Activated CD4-positive, CD25-positive, alpha-beta regulatory T cell treated with anti-CD3 and anti-CD28 coated beads, Interleukin-2, amount 50 U/mL, for 16 hours (primary cell): ENCODE measurements at places on chromosomes 16 and 17.

- DNase-seq = no peak
Observed at GRCh38 chr17:302300-302698, 50.3 kb downstream of the RPH3AL start.

DNA sequence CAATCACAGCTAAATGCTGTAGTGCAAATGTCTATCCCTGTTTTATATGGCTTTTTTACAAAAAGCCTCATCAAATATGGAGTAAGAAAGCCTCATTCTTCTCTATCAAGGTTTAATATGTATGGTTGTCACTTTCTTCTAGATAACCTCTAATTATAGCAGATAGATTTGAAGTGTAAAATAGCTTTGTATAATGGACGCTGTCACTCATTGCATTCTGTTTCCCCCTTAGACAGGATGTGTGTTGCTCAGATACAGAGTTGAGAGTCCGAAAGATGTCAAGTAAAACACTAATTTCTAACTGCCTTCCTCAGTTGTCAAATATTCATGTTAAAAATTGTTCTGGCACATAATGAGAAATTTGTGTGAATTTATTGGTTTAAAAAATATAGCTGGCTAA lies 88.0 kb downstream of the NLK start:
- DNase-seq = no peak

DNA sequence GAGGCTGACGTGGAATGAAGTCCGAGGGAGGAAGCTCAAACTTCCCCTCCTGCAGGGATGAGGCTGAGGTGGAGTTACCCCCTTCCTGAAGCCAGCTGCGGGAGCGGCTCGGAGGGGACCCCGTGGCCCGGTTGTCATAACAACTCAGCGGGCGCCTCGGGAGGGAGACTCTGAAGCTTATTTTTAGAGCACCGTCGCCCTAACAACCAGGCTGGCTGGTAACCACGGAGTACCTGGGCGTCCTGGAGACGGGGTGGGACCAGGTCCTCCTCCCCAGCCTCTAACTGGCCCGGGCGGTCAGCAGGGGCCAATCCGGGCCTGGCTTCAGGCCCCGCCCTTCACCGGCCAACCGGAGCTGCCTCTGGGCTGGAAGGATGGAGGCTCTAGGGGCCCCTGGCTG lies 27.7 kb downstream of the NECAB2 start:
- no peak for DNase-seq

GRCh38 chr16:35562471-35562870 lies 2103.1 kb downstream of the TP53TG3F start:
- DNase-seq = no peak

- no peak for DNase-seq
Observed at GRCh38 chr16:88498576-88499208, 45.6 kb downstream of the ZFPM1 start.

DNA sequence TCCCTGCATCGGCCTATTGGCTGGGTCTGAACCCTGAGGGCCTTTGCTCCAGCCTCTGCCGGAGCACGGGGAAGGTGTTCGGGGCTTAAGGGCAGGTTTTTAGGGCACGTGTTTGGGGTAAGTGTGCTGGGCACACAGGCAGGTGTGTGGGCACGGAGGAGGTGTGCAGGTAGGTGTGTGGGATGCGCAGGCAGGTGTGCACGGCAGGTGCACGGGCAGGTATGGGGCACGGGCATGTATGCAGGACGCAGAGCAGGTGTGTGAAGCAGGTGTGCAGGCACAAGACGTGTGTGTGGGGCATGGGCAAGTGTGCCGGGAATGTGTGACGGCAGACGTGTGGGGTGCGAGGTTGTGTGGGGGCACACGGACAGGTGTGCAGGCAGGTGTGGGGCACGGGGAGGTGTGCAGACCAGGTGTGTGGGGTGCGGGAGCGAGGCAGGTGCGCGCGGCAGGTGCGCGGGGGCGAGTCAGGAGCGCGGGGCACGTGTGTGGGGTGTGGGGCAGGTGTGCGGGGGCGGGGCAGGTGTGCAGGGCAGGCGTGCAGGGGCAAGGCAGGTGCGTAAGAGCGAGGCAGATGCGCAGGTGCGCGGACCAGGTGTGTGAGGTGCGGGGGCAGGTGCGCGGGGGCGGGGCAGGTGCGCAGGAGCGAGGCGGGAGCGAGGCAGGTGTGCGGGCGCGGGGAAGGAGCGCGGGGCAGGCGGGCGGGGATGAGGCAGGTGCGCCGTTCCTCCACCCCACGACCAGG lies 28.6 kb upstream of the METRNL start:
- no peak for DNase-seq

DNA sequence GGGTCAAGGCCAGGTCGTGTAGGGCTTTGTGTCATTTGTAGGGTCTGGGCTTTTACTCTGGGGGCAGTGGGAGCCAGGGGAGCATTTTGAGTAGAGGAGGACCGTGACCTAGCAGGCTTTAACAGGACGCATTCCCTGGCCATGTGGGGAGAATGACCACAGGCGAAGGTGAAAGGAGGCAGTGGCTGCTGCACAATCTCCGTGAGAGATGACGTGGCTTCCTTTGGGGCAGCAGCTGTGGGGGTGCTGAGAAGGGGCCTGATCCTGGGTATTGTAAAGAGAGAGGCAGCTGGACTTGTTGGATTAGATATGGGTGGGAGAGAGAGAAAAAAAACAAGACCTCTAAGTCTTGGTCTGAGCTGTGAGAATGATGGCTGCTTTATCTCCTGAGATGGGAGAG lies 46.0 kb downstream of the KATNIP start:
- no peak for DNase-seq

GRCh38 chr17:64938925-64939474 lies 19.7 kb upstream of the LRRC37A3 start:
- DNase-seq = no peak

DNA sequence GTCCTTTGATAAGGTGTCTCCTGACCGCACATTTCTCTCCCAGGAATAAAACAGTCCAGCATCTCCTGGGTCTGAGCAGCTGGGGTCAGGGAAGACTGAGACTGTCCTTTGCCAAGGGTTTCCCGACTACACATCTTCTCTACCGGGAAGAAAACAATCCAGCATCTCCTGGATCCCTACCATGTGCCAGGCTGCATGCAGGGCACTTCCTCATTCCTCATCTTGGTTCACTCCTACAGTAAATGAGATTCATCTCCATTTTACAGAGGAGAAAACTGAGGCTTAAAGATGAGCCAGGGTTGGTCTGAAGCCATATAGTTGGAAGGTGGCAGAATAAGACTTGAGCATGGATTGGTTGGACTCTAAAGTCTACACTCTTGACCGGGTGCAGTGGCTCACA lies 36.7 kb downstream of the NOG start:
- no peak for DNase-seq

GRCh38 chr17:37717627-37718323 lies 27.1 kb downstream of the HNF1B start:
- DNase-seq = no peak

GRCh38 chr16:5557966-5558365 lies 460.4 kb upstream of the EEF2KMT start:
- no peak for DNase-seq

DNA sequence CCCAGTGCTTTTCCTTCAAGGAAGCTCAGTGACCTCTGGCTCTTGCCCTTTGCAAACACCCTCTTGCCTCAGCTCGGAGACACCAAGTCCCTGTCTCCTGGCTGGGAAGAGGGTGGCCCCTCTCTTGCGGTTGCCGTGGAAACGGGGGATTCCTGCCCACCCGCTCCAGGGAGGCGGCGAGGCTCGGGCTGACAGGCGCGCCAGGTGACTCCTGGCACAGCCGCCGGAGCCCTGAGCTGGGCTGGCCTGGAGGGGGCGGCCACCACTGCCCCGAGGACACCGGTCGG lies 71.4 kb downstream of the ABR start:
- DNase-seq = no peak
